Immature natural killer cell (primary cell): ENCODE measurements at places on chromosomes 6 and 20.
A peak's percentile ranks its signal among the peaks of the same experiment; 100 is the strongest.

- peaks cover 4% of the 10 kb centered on the region for H3K27me3 ChIP-seq
- no peak for DNase-seq
- H3K4me1 ChIP-seq, result no peaks in the 10 kb centered on the region
- H3K36me3 ChIP-seq, result no peaks in the 10 kb centered on the region
- H3K27ac ChIP-seq, result no peak overlapping the region
These were observed 249.0 kb upstream of the JARID2 start for GRCh38 chr6:14996892-14997291.

DNA sequence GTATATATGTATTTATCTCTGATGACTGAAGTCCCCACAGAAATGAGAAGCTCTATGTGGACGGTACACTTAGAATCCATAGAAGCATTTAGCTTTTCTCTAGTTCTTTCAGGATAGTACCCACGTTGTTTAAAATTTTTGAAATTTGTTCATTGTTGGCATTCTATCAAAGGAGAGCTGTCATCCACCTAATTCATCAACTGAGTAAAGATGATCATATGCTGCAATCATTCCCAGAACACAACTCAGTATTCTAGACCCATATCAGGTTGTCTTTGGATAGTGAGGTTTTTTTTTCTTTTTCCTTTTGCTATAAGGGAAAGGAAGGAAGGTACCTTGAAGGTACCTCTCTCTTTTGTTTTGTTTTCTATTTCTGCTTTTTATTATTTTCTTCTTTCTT lies 9.3 kb downstream of the SERAC1 start:
- H3K4me3 ChIP-seq, result no peak overlapping the region
- H3K27ac ChIP-seq, result no peak overlapping the region
- no peaks in the 10 kb centered on the region for H3K4me1 ChIP-seq
- no peak for DNase-seq
- peaks cover 8% of the 10 kb centered on the region for H3K36me3 ChIP-seq

DNA sequence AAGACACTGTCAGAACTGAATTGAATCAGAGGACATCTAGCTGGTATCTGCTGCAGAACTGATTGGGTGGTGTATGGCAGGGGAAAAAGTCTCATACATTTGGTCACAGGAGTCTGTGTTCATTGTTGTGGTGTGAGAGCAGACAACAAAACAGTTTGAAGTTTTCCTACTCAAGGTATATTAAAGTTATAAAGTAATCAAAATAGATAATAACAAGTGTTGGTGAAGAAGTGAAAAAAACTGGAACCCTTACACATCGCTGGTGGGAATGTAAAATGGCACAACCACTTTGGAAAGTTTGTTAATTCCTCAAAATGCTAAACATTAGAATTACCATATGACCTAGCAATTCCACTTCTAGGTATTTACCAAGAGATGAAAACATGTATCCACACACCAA lies 24.7 kb downstream of the SRPK1 start:
- H3K27me3 ChIP-seq, result no peaks in the 10 kb centered on the region
- H3K27ac ChIP-seq, result no peak overlapping the region
- DNase-seq, result no peak
- peaks cover 8% of the 10 kb centered on the region for H3K4me1 ChIP-seq

DNA sequence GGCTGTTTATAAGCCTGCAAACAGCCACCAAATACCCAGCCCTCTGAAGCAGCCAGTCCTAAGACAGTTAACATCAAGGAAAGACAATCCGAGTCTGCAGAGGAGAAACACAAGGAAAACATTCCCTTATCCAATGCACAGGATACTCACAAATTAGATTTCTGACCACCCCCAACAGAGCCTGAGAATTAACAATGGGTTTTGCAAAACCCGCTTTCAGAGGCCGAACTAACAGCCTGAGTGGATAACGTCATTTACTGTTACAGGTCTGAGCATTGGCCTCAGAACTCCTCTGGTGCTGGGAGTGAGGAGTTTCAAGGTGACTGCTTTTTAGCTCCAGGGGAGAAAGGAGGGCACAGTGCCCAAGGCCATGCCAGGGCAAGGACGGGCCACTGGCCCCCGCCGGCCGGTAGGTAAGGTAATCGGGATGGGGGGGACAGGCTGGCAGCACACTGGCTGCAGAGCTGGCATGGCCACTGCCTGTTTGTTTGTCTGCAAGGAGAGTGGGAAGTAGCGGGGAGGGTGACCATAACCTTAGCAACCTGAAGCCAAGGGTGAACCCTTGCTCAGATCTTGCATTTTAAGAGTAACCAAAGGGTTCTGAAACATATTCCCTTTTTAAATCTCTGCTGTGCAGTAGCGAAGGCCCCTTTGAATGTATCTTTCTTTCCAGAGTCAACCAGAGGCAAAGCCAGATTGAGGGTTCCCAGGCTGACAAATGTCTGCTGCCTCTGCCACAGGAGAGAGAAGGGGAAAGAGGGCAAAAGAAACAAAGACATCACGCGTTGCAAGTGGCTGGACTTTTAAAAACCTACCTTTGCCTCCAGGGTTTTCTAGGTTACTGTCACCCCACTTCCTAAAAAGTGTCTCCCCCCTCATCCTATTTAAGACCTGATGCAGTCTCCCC lies 3.9 kb downstream of the ZMYND8 start:
- no peak for DNase-seq
- H3K27me3 ChIP-seq, result peaks cover 5% of the 10 kb centered on the region
- H3K27ac ChIP-seq, result no peak overlapping the region
- H3K4me1 ChIP-seq, result peaks cover 14% of the 10 kb centered on the region

- H3K4me1 ChIP-seq, result no peaks in the 10 kb centered on the region
- no peaks in the 10 kb centered on the region for H3K36me3 ChIP-seq
- H3K27me3 ChIP-seq, result peaks cover 3% of the 10 kb centered on the region
- no peak overlapping the region for H3K4me3 ChIP-seq
These were observed 420.5 kb upstream of the SULF2 start for GRCh38 chr20:48205786-48206185.

GRCh38 chr20:4371623-4372251 lies 350.0 kb upstream of the PRND start:
- peaks cover 17% of the 10 kb centered on the region for H3K4me1 ChIP-seq
- no peaks in the 10 kb centered on the region for H3K36me3 ChIP-seq
- peaks cover 4% of the 10 kb centered on the region for H3K27me3 ChIP-seq
- DNase-seq, result no peak
- H3K27ac ChIP-seq, result no peak overlapping the region

- peaks cover 38% of the 10 kb centered on the region for H3K4me1 ChIP-seq
- no peak overlapping the region for H3K27ac ChIP-seq
- H3K4me3 ChIP-seq, result no peak overlapping the region
- no peaks in the 10 kb centered on the region for H3K27me3 ChIP-seq
- DNase-seq, result no peak
- H3K36me3 ChIP-seq, result peaks cover 19% of the 10 kb centered on the region
These were observed 19.3 kb downstream of the ZNF217 start for GRCh38 chr20:53574259-53574789.

DNA sequence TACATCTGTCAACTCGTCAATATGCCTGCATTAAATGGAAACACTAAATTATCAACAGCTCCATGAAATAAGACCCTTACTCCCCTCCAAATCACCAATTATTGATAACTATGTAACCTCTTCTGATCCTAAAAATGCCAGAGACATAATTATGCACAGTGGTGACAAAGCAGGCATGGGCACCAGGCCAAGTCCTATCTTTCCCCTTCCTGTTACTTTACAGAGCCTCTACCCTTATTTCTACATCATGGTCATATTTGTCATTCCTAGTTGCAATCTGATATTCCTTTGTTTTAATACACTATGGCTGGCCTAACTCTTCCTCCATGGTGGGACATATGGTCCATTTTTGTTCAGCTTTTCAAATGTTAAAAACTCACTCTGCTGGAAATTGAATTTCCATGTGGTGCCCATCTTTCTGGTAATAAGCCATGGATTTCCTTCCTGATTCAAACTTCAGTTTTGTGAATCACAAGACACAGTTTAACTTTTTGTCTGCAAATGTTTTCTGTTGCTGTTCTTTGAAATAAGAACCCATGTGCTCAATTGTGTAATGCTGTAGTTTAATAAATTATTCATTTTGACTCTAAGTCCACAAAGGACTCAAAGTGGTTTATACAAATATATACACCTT lies 41.8 kb upstream of the ARFGEF2 start:
- H3K36me3 ChIP-seq, result no peaks in the 10 kb centered on the region
- H3K27me3 ChIP-seq, result no peaks in the 10 kb centered on the region
- H3K4me1 ChIP-seq, result peaks cover 20% of the 10 kb centered on the region
- no peak overlapping the region for H3K27ac ChIP-seq
- no peak overlapping the region for H3K4me3 ChIP-seq

DNA sequence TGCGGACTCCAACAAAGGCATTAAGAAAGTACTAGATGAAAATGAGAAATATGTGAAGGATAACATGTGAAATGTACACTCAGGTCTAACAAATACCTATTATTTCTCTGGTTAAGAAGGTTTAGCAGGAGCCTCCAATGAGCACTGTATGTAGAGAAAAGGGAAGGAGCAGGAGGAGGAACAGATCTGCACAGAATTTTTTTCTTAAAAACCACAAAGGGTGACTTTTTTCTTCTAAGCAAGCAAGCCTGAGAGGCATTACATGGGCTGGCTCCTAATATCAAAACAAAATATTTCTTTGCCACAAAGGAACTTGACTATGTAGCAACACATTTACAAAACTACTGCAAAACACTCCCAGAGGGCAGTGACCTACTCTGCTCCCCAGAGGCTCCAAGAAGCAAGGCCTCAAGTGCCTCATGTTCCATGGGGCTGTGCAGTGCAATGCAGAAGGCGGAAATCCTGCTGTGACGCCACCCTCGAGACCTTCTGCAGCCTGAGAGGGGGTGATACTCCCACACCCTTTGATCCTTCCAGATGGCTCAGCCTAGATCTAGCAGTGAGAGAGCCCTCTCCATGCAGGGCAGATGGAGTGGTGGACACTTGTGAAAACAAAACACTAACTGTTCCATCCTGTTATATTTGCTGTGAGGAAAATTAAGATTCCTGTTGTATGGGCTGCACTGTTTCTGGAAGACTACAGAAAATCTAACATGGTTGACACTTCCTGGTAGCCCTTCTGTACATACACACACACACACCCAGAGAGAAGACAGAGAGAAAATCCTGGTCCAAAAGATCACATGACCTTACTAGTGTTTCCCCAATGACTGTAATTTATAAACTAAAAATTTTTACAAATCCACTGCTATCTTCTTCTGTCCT lies 36.0 kb upstream of the SMIM29 start:
- no peak overlapping the region for H3K4me3 ChIP-seq
- H3K4me1 ChIP-seq, result peaks cover 18% of the 10 kb centered on the region
- H3K36me3 ChIP-seq, result peaks cover 35% of the 10 kb centered on the region
- no peak overlapping the region for H3K27ac ChIP-seq

GRCh38 chr6:85192186-85192585 lies 257.7 kb upstream of the NT5E start:
- no peak overlapping the region for H3K27ac ChIP-seq
- no peak overlapping the region for H3K4me3 ChIP-seq
- DNase-seq, result no peak
- no peaks in the 10 kb centered on the region for H3K4me1 ChIP-seq

DNA sequence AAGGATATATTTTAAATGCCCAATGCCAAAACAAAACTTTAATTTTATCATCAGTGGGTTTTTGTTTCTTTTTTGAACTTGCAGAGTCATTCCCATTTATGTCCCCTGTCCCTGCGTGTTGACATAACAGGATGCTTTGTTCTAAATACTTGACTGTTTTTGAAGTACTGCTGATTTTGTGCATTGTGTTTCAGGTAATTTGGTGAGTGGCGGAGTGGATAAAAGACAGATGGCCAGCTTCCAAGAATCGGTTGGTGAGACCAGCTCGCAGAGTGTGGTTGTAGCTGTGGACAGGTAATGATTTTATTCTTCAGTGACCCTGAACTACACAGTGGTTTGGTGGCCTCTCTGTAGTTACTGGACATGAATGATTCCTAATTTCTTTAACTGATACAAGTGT lies 50.5 kb upstream of the CSE1L start:
- peaks cover 58% of the 10 kb centered on the region for H3K36me3 ChIP-seq
- H3K27me3 ChIP-seq, result no peaks in the 10 kb centered on the region
- no peaks in the 10 kb centered on the region for H3K4me1 ChIP-seq
- no peak for DNase-seq

- no peaks in the 10 kb centered on the region for H3K36me3 ChIP-seq
- no peak overlapping the region for H3K4me3 ChIP-seq
- peaks cover 4% of the 10 kb centered on the region for H3K27me3 ChIP-seq
These were observed 86.6 kb downstream of the SMOC2 start for GRCh38 chr6:168527451-168528210.

GRCh38 chr6:133407320-133408100 lies 166.4 kb downstream of the EYA4 start:
- no peak overlapping the region for H3K4me3 ChIP-seq
- DNase-seq, result no peak
- H3K27me3 ChIP-seq, result no peaks in the 10 kb centered on the region
- H3K27ac ChIP-seq, result no peak overlapping the region

DNA sequence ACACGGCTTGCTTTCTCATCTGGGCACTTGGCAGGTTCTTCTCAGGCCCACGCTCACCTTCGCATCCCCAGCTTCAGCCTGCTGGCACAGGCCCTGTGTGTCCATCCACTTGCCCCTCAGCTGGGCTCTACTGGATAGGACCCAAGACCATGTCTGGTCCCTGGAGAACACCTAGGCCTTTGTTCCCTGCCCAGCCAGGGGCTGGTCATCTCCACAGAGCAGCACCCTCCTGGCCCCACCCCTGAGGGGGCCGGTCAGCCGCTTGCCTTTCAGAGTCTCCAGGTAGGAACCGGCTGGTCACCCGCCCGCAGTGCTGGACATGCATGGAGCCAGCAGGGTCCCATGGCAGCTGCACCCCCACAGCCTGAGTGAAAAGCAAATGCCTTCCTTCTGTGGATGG lies 191.2 kb downstream of the SYNDIG1 start:
- H3K4me3 ChIP-seq, result no peak overlapping the region
- no peak overlapping the region for H3K27ac ChIP-seq
- no peaks in the 10 kb centered on the region for H3K4me1 ChIP-seq

GRCh38 chr20:26135325-26136110 lies 438.9 kb upstream of the ZNF337 start:
- H3K4me1 ChIP-seq, result no peaks in the 10 kb centered on the region
- no peak overlapping the region for H3K27ac ChIP-seq
- no peak overlapping the region for H3K4me3 ChIP-seq

GRCh38 chr6:85419046-85419759 lies 30.7 kb upstream of the NT5E start:
- H3K36me3 ChIP-seq, result no peaks in the 10 kb centered on the region
- peaks cover 17% of the 10 kb centered on the region for H3K4me1 ChIP-seq
- no peak for DNase-seq

GRCh38 chr20:56504373-56505005 lies 20.1 kb upstream of the FAM209A start:
- no peaks in the 10 kb centered on the region for H3K27me3 ChIP-seq
- no peak overlapping the region for H3K4me3 ChIP-seq
- DNase-seq, result peak; percentile 11
- no peaks in the 10 kb centered on the region for H3K36me3 ChIP-seq
- peaks cover 12% of the 10 kb centered on the region for H3K4me1 ChIP-seq

DNA sequence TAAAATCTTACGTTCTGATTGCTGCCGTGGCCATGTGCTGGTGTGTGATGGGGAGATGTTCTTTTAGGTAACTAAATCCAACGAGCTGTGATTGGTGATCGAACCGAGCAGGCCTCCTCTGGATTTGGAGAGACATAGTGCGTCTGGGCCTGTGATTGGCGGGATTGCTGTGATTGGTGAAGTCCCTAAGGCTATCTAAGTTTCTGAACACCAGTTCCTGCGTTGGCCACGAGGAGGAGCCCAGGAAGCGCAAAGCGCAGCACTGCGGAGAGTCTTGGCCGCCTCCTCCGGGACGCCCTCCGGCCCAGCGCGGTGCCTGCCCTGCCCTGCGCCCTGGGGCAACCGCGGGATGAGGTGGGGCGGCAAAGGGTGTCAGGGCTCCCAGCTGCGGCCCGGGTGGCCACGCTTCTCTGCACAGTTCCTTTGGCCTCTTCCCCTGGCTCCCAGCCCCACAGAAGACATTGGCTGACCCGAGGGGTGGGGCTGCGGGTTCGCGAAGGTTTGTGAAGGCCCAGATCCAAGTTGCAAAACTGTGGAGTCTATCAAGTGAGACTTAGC lies 33.0 kb downstream of the HNF4A start:
- peaks cover 7% of the 10 kb centered on the region for H3K27me3 ChIP-seq
- peaks cover 4% of the 10 kb centered on the region for H3K4me1 ChIP-seq
- peak; percentile 42 for DNase-seq
- H3K36me3 ChIP-seq, result no peaks in the 10 kb centered on the region
- no peak overlapping the region for H3K27ac ChIP-seq
- H3K4me3 ChIP-seq, result no peak overlapping the region
